ENCODE measurements at places on chromosomes 7 and 10.
A peak's percentile ranks its signal among the peaks of the same experiment; 100 is the strongest.

DNA sequence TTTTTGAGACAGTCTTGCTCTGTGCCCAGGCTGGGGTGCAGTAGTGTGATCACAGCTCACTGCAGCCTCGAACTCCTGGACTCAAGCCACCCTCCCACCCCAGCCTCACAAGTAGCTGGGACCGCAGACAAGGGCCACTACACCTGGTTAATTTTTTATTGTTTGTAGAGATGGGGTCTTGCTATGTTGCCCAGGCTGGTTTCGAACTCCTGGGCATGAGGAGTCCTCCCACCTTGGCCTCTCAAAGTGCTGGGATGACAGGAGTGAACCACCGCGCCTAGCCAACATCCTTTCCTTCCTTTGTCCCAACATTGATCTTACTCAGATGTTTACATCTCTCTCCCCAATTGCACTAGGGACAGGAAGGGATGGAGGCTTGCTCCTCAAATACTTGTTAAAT is 3.3 kb downstream of the GTF2IRD1 start:
- DNase-seq = no peak

GRCh38 chr7:52825611-52826010 is 209.8 kb upstream of the POM121L12 start:
- DNase-seq = no peak

DNA sequence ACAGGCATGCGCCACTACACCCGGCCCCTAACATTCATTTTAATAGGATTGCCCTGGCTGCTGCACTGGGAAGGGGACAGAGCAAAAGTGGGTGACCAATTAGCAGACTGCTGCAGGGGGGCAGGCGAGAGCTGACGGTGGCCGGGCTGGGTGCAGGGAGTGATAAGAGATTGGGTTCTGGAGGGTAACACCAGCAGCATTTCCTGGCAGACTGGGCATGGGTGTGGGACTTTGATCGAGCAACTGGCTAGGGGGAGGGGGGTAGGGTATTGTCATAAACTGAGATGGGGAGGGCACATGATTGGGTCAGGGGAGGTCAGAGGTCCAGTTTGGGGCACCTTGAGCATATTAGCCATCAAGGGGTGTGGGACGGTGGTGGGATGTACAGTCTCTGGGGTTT is 20.2 kb upstream of the AMZ1 start:
- no peak for DNase-seq

- DNase-seq = no peak
These were observed 16.5 kb downstream of the C1QL3 start for GRCh38 chr10:16505161-16505560.

GRCh38 chr7:1466524-1467271 is 7.4 kb upstream of the MICALL2 start:
- no peak for DNase-seq

DNA sequence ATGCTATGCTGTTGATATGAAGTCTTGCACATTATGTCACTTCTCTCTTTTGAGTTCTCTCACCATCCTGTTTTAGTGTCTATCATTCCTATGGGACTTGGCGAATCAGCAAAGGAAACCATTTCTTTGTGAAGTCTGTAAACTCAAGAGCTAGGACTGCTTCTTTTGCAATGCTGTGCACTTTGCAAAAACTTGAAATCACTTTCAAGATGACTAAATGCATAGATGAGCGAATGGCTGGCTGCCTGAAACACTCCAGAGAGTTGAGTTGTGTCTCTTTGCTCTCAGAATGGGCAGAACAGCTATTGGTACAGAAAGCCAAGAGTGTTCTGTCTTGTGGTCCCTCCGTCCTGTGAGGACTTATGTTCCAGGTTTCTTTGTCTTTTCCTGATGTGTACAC is 18.3 kb upstream of the ELMO1 start:
- no peak for DNase-seq

DNA sequence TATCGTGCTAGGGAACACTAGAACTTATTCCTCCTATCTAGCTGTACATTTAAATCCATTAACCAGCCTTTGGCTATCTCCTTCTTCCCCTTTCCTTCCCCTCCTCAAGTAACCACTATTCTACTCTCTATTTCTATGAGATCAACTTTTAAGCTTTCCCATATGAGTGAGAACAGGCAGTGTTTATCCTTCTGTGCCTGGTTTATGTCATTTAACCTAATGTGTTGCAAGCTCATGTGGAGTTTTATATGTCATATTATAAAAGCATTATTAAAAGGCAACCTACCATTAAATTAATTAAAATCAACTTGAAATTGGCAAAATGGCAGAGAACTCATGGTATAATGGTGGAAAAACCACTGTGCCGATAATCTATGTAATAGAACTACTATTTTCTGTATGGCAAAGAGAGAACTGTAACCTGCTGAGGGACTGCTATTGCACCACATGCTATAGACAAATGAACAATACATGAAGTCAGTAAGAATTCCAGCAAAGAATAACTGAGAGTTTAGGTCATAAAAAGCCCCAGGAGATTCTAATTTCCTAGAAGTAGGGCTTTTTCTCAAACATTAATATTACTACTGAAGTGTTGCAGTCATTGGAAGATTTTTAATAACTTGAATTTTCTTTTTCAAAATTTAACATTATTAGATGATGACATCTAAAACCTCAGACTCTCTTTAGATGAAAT is 81.8 kb downstream of the LRRN3 start:
- DNase-seq = no peak

DNA sequence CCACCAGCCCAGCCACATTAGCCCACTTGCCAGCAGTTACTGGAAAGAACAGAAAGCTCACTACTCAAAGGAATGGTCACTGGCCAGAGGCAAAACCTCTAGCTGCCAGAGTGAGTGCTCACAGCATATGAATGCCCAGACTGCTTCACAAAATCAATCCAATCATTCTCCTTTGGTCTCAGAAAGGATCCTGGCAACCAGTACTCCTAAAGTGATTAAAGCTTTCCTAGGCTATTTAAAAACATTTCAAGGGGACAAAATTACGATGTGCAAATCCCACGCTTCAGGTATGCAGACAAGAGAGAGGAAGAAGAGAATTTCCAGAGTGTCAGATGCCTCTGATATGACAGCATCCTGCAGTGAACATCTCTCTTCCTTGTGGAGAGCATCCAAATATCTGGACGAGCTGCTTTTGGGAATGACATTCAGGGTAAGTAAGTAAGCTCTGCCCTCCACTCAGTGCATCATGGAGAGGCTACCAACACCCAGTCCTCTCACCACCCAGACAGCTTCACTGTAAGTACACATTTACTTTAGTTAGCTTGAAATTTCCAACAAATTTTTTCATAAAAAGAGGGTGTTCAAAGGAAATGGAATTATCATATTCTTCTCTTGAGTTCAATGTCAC is 25.1 kb downstream of the ICA1 start:
- DNase-seq = no peak

GRCh38 chr7:2037301-2037807 is 195.4 kb downstream of the MAD1L1 start:
- peak; percentile 47 for DNase-seq

DNA sequence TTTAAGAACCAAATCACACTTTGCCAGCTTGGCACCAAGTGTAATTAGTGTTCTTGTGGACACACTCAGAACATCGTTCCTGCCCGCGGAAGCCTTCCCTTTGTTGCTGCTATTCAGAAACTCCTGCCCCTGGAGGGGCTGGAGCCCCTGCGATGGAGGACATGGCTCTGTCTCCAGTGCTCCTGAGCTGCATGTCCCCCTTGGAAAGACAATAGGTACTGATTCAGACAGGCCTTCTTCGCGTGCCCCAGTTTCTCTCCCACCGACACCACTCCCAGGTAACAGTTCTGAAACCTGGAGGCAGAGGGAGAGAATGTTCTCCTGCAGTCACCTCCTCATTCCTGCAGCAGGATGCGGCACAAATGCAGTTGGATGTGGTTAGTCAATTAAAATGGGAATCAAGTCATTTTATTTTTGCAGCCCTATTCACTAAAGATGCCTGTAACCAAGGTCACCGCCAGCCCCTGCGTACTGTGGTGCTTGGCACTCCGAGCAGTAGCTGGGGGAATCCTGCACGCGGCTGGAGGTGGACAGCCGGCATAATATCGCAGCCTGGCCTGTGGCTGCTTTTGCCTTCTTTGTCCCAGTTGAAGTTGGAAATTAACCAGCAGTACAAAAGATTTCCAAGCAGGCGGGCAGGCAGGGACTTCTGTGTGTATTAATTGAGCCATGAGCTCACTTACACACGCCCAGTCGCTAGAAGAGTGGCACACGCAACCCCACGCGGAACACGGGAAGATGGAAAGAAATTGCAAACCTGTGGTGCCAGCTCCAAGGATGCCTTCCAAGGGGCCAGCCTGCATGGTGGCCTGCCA is 205.7 kb downstream of the EBF3 start:
- no peak for DNase-seq

- no peak for DNase-seq
These were observed 1.6 kb upstream of the SEPHS1 start for GRCh38 chr10:13349463-13350274.

DNA sequence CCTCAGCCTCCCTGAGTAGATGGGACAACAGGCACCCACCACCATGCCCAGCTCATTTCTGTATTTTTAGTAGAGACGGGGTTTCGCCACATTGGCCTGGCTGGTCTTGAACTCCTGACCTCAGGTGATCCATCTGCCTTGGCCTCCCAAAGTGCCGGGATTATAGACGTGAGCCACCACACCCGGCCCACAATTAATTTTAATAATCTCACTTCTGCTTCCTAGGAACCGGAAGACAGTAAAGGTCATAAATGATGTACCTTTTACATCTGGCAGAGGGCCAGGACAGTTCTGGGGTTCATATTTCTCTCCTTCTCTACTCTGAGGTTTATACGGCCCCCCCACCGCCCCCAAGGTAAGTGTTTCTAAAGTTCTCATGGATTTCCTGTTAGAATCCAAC is 31.2 kb upstream of the AOAH start:
- DNase-seq = no peak

DNA sequence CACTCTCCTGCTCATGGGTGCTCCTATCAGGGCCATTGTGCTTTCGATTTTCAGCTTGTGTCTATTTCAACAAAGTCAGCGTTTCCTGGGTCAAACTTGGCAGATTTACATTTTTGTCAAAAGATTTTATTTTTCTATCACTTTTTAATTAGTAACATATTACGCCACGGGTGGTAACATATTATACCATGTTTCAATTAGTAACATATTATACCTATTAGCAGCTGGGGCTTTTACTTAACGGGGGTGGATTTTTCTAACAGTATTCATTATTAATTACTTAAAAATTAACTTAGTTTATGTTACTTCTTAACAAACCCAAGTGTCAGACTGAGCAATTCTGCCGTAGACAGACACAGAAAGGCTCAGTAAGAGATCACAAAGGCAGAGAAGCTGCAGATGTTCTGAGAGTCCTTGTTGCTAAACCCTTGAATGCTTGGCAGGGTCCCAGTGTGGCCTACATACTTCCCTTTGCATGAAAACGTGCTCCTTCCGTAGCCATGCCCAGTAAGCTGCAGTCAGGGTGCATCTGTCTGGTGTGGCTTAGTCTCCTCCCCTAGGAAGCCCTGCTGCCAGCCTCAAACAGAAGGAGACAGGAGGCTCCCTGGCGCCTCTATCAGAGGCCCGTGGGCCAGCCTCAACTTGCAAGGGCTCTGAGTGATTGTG is 263.1 kb upstream of the CXCL12 start:
- no peak for DNase-seq

DNA sequence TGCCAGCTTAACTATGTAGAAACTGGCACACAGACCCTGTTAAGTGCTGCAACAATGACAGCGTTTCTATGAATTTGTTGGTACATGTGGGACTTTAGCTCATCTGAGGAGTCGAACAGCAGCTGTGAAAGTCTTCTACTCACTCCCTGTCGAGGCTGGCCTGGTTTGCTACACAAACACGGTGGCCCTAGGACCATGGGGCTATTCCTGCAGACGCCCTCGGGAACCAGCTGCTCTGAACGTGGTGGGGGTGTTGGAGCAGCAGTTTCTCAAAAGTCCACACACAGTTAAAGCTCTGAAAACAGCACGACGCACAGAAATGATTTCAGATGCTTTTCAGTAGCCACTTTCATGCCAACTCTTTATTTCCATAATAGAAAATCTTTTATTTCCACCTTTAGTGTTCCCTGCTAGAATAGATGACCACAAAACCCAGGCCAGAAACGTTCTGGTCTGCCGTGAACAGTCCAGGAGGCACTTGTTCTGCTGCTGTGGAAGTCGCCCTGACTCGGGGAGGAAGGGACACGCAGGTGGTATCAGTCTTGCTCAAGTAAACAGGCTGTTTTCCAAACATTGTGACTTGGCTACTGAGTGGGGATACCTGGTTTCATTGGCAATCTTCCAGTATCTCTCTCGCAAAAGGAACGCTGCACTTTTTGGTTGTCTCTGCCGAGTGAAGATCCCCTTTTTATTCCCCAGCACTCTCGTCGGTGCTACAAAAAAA is 21.5 kb downstream of the GUSB start:
- DNase-seq = no peak

DNA sequence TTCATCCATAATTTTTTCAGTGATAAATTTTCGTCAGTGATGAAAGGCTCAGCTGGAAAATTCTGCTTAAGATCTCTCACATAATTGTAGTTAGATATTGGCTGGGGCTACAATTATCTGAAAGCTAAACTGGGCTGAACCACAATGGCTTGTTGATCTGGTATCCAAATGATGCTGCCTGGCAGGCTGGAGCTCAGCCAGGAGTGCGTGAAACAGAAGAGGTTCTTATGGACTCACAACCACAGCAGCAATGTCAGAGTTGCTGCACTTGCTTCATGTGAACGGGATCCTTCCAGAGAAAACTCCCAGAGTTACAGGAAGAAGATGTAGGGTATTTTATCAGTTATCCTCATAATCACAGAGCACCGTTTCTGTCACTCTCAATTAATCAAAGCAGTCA is 533.2 kb upstream of the POM121L12 start:
- no peak for DNase-seq

GRCh38 chr10:130438861-130439260 is 302.7 kb downstream of the GLRX3 start:
- no peak for DNase-seq

- peak; percentile 37 for DNase-seq
These were observed 1.3 kb downstream of the EIF4EBP2 start for GRCh38 chr10:70405037-70405824.

GRCh38 chr10:124339119-124340032 is 79.3 kb downstream of the OAT start:
- DNase-seq = no peak

- no peak for DNase-seq
These were observed 13.7 kb downstream of the SCART1 start for GRCh38 chr10:133467286-133467911.

GRCh38 chr10:96279191-96279641 is 7.8 kb upstream of the BLNK start:
- DNase-seq = no peak

DNA sequence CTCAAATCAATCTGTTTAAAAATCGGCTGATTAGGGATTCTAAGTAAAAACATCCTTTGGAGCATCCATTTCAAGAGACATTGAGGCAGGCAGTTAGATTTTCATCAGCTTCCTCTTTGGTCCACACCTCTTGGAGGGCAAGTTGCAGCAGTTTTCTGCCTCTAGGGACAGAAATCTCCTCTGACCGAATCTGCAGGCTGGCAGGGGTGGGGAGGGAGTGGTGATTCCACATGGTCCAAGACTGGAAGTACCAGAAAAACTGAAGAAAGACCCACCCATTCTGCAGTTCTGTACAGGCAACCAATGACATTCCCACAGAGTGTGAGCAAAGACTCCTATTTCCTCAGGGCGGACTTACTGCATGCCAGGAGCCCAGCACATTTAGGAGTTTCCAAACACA is 29.0 kb downstream of the FGFBP3 start:
- no peak for DNase-seq

GRCh38 chr10:59082249-59082648 is 94.2 kb upstream of the PHYHIPL start:
- no peak for DNase-seq

GRCh38 chr10:71090330-71090729 is 122.0 kb upstream of the UNC5B start:
- DNase-seq = no peak
